ENCODE measurements at places on chromosomes 5 and 9.

DNA sequence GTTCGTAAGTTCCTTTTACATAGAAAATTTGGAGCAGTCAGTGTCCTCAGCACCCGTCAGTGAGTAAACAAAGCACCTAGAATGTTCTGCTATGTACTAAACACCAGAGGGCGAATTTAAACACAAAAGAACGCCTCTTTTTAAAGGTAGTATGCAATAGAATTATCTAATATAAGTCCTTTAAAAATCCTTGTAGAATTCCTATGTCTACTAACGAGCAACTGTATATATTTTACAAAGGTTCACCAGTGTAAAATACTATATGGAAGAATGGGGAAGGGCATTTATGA is 499 bp upstream of the TMEM232 start:
- DNase-seq, result no peak

DNA sequence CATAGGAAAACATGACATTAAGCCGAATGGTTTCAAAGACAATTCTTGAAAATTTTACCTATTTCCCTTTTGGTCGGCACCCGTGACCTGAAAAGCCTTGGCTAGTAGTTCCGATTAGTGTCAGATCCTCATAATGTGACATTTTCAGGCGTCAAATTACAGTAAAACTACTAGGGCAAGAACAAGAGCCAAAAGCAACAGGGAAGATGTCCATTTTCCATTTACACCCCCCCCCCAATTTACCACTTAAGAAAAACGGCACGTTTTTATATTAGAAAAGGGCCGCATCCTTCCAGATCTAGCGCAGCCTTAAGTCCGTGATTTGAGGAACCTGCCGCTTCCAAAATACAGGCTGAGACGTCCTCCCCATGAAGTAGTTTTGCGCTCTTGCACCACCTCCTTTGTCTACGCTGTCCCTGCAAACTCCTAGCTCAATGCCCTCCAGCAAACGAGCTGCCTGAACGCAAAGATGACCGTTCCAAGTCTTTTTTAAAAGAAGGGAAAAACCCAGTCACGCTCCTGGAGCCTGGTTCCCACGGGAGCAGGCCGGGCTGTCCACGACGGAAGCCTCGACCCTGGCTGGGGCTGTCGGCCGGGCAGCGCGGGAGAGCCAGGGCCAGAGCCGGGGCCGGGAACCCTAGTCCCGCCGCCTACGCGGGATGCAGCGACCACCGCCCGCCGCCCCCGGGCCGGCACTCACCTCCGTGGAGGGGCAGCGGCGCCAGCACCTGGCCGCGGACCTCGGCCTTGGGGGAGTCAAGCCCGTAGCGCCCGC is 616 bp downstream of the RNF130 start:
- peak; percentile 46 for DNase-seq

GRCh38 chr5:154410786-154411185 is 35.0 kb upstream of the SAP30L start:
- no peak for DNase-seq

GRCh38 chr5:150109921-150110320 is 23.6 kb upstream of the CSF1R start:
- DNase-seq, result no peak

- DNase-seq, result no peak
These were observed 193.0 kb upstream of the MAP1B start for GRCh38 chr5:71914281-71914680.

DNA sequence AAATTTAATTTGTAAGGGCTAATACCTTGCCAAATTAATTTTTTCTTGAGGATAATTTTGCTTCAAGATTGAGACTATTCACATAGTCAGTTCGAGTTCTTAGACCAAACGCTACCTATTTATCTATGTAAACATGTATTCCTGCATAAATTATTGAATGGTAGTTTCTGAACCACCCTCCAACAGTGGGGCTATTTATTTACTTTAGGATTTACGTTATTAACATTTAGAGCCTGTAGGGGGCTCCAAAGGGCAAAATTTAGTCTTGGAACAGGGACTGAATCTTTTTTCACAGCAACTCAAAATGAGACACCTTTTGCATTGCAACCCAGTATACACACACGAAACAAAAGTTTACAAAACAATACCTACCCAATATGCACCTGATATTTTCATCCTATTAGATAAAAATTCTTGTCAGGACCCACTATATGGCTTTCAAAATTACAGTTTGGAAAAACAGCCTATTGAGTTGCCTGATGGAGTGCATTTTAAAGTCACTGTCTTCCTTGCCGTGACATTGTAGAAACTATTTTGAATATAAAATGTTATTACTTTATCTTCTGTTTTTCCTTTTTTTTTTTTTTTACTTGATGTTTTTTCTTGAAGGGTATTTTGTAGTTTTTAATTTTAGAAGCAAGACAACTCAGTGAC is 47.1 kb upstream of the POU4F3 start:
- peak; percentile 61 for DNase-seq

DNA sequence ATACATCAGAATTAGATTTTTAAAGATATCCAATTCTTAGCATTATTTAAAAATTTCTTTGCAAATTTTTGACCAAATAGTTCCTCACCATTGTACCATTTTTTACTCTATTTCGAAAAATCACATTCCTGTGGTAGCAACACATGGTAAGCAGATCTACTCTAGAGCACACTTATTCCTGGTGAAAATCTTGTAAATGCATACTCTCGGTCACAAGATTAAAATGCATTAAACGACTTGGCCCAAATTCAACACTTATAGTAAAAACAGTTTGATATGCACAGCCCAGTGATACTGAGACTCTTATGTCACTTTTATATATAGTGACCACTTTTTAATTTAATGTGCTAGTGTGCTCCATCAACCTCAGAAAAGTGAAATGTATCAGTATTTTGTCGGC is 208.8 kb upstream of the TARS1 start:
- no peak for DNase-seq

Measured in NCI-H524 (cell line).